ENCODE measurements at places on chromosomes 3 and 15. TPM values are rescaled to one million over a fixed set of nuclear protein-coding genes. Genes with fewer than 3 reads are reported as not detected.

The PDZRN3 gene
- total RNA-seq: not detected

DNA sequence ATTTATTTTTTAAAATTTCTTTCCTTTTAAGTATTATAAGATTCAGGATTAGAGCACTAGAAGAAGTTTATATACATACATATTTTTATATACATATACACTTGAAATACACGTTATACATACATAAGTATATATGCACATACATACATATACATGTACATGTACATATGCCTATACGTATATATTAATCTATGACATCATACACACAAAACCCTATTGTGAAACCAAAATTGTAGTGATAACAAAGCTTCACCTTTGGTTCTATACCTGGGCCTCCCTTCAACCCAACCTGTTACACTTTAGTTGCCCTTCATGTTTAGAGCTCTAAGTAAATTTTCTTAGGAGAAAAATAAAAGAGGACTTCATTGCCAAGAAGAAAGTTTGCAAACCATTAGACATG lies 17.0 kb downstream of the AADACL2 start:
- ATAC-seq: no peak

DNA sequence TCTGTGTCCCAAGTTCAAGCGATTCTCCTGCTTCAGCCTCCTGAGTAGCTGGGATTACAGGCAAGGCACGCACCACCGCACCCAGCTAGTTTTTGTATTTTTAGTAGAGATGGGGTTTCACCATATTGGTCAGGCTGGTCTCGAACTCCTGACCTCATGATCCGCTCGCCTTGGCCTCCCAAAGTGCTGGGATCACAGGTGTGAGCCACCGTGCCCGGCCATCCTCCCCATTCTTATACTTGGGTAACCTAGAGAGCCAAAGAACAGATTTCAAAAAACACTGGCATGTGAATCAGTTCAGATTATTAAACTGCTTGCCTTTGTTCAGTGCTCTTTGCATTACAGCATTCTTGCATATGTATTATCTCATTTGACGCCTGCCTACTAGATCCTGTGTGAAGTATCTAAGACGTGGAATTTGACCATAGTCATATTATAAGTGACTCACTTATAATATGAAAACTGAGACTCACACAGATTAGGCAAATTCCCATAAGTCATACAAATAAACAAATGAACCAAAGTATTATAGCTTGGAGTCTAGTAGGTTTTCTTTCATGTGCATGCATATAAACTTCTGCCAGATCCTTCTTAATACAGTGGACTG lies 123.5 kb downstream of the UNC13C start:
- no peak for ATAC-seq

- no peak for ATAC-seq
Measured at GRCh38 chr3:14183015-14183577, 4.5 kb downstream of the LSM3 start.

DNA sequence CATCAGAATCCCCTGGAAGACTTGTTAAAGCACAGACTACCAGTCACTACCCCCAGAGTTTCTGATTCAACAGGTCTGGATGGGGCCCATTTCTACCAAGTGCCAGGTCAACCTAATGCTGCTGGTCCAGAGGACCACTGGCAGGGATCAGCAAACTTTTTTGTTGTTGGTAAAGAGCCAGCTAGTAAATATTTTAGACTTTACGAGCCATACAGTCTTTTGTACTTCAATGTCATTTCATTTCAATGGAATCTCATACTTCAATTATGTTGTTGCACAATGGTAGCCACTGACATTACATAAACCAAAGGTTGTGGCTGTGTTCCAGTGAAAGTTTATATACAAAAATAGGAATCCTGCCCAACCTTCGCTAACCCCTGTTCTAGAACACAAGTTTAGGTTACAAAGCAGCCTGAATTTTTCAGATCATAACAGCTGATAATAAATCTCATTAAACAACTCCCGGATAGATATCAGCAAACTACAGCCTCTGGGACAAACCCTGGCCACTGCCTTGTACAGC lies 28.7 kb downstream of the ULK4 start:
- ATAC-seq: no peak

DNA sequence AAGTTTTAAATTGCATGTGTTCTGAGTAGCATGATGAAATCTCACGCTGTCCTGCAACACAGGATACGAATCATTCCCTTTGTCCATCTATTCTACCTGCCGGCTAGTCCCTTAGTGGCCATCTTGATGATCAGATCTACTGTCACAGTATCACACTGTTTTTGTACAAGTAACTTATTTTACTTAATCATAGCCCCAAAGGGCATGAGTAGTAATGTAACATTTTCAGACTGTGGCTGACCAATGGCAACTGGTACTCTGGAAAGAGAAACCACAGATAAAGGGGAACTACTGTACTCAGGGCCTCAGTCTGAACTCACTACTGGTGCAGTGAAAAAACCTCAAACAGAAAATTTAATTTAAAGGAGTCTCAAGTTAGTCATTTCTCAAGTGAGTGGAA lies 127.3 kb upstream of the MRPL3 start:
- no peak for ATAC-seq

The RAD51 gene
- total RNA-seq: 40.1 TPM

The CTDSPL gene
- 2.3 TPM for total RNA-seq

GRCh38 chr3:12155828-12156227 lies 2.9 kb downstream of the TIMP4 start:
- ATAC-seq: no peak

DNA sequence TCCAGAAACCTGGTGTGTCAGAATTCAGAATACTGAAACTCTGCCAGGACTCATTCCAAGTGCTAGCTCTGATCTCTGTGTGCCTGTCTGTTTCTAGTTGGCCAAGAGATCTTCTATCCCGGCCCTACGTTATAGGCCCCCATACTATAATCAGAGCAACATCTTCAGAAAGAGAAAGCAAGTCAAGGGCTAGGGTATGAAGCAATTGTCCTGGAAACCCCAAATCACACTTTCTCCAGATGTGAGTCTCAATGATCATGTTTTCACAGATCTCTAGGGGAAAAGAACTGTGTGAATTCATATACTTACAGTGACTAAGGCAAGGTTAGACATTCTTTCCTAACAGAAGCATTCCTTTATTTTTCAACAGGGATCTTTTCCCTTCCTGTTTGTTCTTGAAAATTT lies 309.7 kb downstream of the SLC9A9 start:
- ATAC-seq: no peak

DNA sequence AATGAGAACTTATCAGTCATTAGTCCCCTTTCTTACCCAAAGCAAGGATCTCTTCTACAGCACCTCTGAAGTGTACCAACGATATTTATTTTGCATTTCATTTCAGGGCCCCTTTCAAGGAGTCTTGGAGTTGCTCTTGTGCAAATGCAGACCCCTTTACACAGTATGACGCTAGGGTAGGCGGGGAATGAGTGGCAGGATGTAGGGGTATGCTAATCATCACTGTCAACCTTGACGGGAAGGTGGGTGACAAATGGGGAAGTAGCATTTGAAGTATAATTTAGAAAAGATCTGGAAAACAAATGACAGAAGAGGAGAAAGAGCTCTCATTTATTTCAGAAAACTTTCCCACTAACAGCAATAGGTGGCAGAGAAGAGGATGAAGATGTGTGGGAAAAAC lies 94.4 kb downstream of the LRRN1 start:
- no peak for ATAC-seq

The MKRN2OS gene
- not detected for total RNA-seq

- ATAC-seq: no peak
Measured at GRCh38 chr3:69735893-69736292, 3.4 kb upstream of the MITF start.

The PPCDC gene
- total RNA-seq: 27.5 TPM

- no peak for ATAC-seq
Measured at GRCh38 chr3:15264486-15264885, 58.4 kb downstream of the CAPN7 start.

GRCh38 chr15:33932734-33933133 lies 35.6 kb upstream of the CHRM5 start:
- no peak for ATAC-seq

DNA sequence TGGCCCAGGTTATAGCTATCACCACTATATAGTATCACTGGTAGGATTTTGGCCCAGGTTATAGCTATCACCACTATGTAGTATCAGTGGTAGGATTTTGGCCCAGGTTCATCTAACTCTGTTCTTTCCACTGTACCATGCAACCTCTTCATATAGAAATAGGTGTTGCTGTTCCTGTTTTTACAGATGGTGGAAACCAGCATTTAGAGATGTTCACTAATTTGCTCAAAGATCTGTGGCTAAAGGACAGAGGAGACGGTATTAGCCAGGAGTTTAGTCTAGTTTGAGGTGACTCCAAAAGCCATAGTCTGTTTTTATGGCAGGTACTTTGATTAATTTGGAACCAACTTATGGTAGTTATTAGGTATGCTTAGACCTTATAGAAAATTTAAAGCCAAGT lies 3.1 kb downstream of the LRCH3 start:
- ATAC-seq: no peak

The CLN6 gene
- 44.2 TPM for total RNA-seq

GRCh38 chr15:88484682-88485331 lies 17.3 kb downstream of the MRPS11 start:
- ATAC-seq: no peak

The SERP1 gene
- 107 TPM for total RNA-seq

DNA sequence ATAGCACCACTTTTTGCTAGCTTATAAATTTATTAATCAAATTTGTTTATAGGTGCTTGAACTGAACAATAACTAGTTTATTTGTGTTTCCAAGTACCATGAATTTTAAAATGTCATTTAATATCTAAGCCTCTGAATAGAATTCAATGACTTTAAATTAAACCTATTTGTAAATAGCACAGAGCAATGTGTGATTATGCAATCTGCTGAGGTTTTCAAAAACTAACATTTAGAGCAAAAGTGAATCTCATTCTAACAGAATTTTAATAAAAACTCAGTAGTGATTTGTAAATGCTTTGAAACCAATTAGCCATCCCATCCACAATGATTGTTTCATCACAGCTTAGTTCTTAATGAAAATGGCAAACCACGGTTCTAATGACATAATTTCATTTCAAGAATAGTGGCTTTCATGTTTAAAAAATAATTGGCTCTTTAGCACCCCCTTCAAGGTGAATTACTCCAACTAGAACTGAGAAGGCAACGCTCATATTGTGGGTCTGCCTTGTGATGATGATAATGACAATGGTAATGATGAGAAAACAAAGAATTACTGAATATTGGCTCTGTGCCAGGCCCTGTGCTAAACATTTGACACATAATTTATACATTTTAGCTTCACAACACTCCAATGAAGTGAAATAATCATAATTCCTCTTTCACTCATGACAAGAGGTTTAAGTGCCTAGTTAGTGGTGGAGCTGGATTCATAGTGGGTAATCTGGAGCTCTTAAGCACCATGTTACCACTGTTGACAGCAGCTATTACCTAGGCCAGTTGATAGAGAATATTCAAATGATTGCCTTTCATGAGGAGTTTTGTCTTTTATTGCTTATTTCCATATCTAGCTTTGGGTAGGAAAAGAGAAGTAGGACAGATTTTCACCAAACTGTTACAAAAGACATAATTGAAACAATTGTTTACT lies 145.7 kb downstream of the RBMS3 start:
- no peak for ATAC-seq

The SLTM gene
- total RNA-seq: 94.6 TPM

GRCh38 chr3:132225664-132226063 lies 91.5 kb upstream of the ACP3 start:
- no peak for ATAC-seq

- ATAC-seq: peak; percentile 52
Measured at GRCh38 chr3:131033480-131034080, 6.9 kb downstream of the NEK11 start.

- peak; percentile 20 for ATAC-seq
Measured at GRCh38 chr3:72474775-72475174, 373.5 kb downstream of the SHQ1 start.

- ATAC-seq: no peak
Measured at GRCh38 chr3:190621927-190622326, 108.0 kb downstream of the IL1RAP start.

The MESP1 gene
- total RNA-seq: 3.7 TPM

The CX3CR1 gene
- 0.13 TPM for total RNA-seq

The CEP19 gene
- total RNA-seq: 4.5 TPM

- no peak for ATAC-seq
Measured at GRCh38 chr3:133655731-133656515, 5.8 kb downstream of the TOPBP1 start.

The POLR2M gene
- 68.1 TPM for total RNA-seq

The ACVR2B gene
- total RNA-seq: 7.7 TPM

GRCh38 chr3:50661321-50661837 lies 13.3 kb upstream of the DOCK3 start:
- ATAC-seq: no peak

Measured in activated T-helper 17 cell treated with anti-CD3 and anti-CD28 coated beads, Interleukin-2, amount 50 U/mL, for 72 hours (primary cell).